HT1080 (cell line): ENCODE measurements at places on chromosomes 1 and 21. TPM values are rescaled to one million over a fixed set of nuclear protein-coding genes. Genes with fewer than 3 reads are reported as not detected.

- no peak for DNase-seq
Measured at GRCh38 chr1:12342401-12343003, 112.7 kb downstream of the VPS13D start.

DNA sequence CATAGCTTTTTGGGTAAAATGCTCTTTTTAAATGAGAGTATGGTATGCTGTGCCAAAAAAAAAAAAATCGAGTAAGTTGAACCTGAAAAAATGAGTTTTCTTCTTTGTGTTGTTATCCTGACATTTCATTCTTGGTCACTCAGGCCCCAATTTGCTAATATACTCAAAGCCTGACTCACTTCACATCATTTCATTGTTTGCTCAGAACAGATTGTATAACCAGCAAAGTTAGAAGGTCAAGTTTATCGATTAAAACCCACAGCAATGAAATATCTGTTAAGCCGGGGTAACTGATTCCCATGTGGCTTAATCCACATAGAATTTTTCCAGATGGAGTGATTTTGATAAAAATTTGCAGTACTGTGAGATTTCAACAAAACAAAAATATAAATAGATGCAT lies 363.7 kb downstream of the NEGR1 start:
- DNase-seq, result no peak

GRCh38 chr1:59350521-59350920 lies 53.6 kb downstream of the FGGY start:
- DNase-seq, result no peak

The NBPF4 gene
- not detected in 2 replicates for total RNA-seq

GRCh38 chr1:12067900-12068821 lies 5.1 kb downstream of the TNFRSF8 start:
- peak; percentile 79 for DNase-seq

DNA sequence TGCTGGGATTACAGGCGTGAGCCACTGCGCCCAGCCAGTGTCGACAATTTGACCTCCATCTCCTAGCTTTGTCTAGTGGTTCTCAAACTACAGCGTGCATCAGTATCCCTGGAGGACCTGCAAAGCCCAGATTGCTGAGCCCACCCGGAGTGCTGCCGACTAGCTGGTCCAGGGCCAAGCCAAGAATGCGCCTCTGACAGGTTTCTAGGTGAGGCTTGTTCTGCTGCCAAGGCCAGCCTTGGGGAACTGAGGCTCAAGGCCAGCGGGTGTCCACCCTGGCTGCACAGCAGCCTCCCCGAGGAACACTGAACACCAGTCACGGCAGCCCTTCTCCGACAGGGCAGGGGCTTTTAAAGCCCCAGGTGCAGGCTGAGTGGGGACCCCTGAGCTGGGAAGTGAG lies 9.8 kb upstream of the PTTG1IP start:
- no peak for DNase-seq

The IL10 gene
- not detected in 2 replicates for total RNA-seq

The OR2AK2 gene
- not detected in 2 replicates for total RNA-seq

The IQGAP3 gene
- total RNA-seq, result 39.5 and 41.8 TPM in 2 replicates

DNA sequence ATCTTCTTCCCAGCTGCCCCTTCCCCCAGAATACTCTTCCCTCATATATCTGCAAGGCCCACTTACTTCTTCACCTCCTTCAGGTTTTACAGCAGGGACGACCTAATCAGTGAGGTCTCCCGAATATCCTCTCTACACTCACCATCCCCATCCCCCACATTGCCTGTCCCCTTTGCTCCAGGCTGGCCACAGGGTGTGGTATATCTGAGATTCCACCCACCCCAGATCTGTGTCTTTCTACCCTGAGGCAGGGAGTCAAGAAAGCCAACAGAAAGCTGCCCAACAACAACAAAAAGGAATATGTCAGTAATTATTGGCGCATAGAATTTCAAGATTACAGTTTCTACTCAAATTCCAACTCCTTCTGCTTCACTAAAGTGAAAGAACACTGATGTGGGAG lies 30.0 kb upstream of the OPRD1 start:
- DNase-seq, result no peak

The NES gene
- 0.03 and 0.13 TPM in 2 replicates for total RNA-seq

GRCh38 chr1:39687243-39687642 lies 4.0 kb downstream of the HPCAL4 start:
- no peak for DNase-seq

- peak; percentile 61 for DNase-seq
Measured at GRCh38 chr1:159211331-159212136, 6.9 kb downstream of the ACKR1 start.

GRCh38 chr1:221075911-221076310 lies 196.7 kb downstream of the HLX start:
- DNase-seq, result no peak

The LYPD8 gene
- 2.0 and 3.8 TPM in 2 replicates for total RNA-seq

DNA sequence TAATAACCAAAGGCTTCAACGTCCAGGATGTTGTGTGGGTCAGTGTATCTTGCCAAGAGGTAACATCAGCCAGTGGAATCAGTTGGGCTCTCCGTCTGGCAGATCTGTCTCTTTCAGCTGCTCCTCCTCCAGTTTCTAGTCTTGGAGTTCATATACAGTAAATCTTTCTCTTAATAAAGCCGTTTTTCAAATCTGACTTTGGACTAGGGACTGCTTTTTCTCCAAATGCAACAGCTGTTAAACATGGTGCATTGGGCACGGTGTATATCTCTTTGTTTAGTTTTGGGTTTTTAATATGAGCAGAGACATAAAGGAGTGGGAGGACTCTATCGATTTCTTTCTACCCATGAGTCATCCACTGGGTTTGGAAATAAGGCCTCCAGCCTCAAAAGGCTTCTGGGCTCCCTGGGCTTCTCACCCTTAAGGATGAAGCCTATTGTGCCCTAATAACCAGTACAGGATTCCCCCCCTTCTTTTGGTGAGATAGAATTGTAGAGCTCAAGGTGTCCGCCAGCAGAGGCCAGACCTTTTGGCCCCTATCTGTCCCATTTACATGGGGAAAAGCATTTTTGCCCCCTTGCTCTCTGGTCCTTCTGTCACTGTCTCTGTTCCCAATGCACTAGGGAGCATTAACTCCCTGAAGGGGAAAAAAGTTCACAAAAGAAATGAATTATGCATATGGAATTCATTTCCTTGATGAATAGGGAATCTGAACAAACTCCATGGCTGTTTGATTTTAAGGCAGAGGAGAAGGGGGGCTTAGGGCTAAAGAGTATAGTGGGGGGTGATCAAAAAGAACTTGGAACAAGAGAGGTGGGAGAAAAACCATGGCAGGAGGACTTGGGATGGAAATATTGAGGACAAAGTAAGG lies 86.0 kb downstream of the PBX1 start:
- no peak for DNase-seq

- DNase-seq, result no peak
Measured at GRCh38 chr1:6035719-6036118, 10.0 kb upstream of the KCNAB2 start.

GRCh38 chr1:42674214-42674613 lies 8.0 kb upstream of the YBX1 start:
- no peak for DNase-seq

DNA sequence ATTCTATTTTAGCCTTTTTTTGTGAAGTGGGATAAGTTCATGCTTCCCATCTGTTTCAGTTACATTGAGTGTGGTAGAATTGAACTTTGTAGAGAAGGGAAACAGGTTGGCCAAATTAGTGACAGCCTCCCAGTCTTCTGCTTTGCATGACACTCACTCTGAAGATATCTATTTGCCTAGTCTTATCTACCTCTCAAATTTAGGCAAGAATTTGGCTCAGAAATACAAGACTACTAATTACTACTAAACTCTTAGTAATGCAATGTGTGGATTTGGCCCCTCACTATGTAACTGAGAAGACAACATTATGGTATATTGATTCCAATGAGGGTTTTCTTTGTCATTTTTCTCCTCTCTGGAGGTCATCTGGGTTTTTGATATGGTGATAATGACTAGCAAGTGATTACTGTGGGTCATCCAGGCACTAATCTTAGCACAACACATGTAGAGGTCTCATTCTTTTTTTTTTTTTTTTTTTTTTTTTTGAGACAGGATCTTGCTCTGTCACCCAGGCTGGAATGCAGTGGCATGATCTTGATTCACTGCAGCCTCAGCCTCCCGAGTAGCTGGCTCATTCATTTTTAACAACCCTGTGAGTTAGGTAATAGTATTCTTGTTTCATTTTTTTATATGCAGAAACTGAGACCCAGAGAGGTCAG lies 6.3 kb downstream of the FAM20B start:
- DNase-seq, result peak; percentile 74

The PHGDH gene
- 105 and 142 TPM in 2 replicates for total RNA-seq

- DNase-seq, result no peak
Measured at GRCh38 chr1:151526735-151527525, 13.2 kb upstream of the TUFT1 start.

- DNase-seq, result no peak
Measured at GRCh38 chr1:176032040-176032645, 174.9 kb downstream of the COP1 start.

- peak; percentile 80 for DNase-seq
Measured at GRCh38 chr1:108503062-108503733, 53.1 kb downstream of the NBPF6 start.

GRCh38 chr1:117632269-117633067 lies 26.6 kb downstream of the TENT5C start:
- no peak for DNase-seq

DNA sequence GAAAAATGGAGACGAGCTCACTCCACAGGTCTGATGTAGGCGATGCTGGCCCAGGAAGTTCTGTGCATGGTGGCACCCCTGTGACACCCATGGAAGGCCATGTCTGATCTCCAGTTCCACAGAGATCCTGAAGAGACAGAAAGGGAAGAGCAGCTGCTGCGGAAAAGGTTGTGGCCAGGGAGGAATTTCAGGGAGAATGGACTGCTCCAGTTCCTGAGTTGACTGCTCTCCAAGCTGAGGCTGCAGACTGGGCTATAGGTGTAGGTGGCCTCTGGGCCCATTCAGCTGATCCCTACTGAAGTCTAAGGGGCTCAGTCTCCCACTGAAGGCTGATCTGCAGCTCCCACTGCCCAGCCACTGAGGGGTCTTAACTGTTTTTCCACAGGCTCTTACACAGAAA lies 89.2 kb downstream of the ETS2 start:
- DNase-seq, result no peak

GRCh38 chr1:161905269-161905884 lies 118.3 kb downstream of the OLFML2B start:
- no peak for DNase-seq

The COL9A2 gene
- total RNA-seq, result 0.07 and 0.43 TPM in 2 replicates

DNA sequence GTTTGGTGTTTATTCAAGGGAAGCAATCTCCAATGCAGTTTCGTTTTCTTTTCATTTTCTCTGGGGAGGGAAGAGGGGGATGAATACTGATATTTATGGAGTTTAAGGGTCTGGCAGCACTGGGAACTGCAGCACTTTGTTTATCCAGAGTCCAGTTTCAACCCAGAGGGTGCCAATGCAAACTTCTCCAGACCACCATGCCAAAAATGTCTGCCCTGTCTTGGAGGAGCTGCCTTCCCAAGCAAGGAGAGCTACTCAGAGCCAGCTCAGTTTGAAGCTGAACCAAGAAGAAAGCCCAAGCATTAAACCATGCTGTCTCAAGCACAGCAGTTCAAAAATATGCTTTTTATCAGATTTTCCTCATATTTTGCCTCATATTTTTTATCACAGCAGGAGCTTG lies 589.7 kb downstream of the LMO4 start:
- no peak for DNase-seq

- no peak for DNase-seq
Measured at GRCh38 chr1:222757646-222758268, 20.8 kb downstream of the FAM177B start.

- no peak for DNase-seq
Measured at GRCh38 chr1:117117697-117118096, 3.9 kb downstream of the TRIM45 start.

DNA sequence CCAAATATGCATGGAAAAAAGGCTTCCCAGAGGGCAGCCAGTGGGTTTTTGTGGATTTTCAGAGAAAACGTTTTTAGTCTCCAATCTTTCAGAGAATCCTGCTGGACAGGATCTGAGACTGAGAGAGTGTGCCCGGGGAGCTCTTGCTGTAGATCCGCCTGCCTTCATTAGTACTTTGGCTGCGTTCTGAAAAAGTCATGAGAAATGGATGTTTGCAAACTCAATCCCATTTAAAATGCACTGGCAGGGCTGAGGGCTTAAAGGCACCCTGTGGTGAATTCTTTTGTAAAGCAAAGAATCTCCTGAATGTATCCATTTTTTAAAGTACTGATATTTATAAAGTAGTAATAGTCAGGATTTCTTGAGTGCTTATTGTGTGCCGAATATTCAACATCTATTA lies 22.2 kb downstream of the FOXD2 start:
- DNase-seq, result no peak

The BEST4 gene
- not detected in 2 replicates for total RNA-seq

DNA sequence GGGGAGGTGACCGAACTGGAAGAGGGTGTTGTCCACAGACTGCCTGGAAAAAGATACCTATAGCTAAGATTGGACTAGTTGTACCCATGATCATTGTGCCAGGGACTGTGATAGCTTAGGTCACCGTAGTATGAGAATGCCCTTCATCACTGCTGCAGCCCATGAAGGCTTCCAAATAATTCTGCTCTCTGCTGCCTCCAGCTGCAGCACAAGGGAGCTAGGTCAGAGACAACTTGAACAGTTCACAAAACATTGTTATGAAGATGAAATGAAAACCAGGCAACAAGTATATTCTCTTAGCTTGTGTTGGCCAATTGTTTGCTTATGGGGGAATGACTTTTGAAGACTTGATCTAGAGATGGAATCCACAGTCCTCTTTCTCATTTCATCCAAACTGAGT lies 246.7 kb downstream of the MRPL39 start:
- DNase-seq, result no peak

DNA sequence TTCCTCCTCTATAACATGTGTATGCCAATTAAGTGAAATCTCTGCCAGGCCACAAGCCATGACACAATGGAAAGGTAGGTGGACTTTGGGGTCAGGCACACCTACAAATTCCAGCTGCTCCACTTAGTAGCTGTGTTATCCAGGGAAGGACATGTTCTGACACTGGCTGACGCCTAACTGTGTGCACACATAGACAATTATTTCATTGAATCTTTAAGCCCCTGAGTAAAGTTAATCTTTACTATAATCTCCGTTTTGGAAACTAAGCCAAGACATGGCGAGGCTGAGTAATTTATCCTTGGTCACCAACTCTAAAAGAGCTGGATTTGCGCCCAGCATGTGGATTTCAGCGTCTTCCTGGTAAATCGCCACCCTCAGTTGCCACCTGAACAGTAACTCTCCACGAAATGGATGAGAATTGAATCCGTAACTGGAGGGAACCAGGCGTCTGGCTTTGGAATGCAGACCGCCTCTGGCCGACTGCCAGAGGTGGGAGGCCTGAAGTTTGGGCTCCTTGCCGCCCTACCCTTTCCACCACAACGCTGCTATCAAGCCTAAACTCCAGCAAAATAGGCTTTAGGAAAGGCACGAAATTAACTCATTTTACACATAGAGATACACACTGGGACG lies 888 bp upstream of the SNRPE start:
- DNase-seq, result peak; percentile 12

The PDPN gene
- total RNA-seq, result 8.7 and 16.3 TPM in 2 replicates

- DNase-seq, result no peak
Measured at GRCh38 chr1:116113615-116114014, 2.4 kb downstream of the MAB21L3 start.

DNA sequence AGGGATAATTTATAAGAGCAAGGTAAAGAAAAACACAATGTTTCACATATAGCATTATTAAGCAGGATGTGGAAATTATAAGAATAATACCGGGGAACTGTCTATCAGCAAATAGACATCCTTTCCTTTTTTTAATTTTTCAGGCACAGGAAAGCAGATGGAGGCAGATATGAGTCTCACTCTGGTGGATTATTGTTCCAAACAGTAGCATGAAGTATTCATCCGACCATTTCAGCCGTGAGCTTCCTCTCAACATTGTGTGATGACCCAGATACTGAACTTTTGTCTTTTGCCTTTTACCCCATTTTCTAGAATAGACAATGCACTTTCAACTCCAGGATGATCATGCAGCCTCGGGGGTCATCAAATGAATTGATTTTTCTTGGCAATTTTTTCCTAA lies 599.8 kb downstream of the ADGRL2 start:
- no peak for DNase-seq
